Stimulated activated CD8-positive, alpha-beta memory T cell treated with anti-CD3 and anti-CD28 coated beads, Interleukin-4, amount 100 ng/mL, for 4 hours (primary cell): ENCODE measurements at places on chromosomes 2 and 18.

- DNase-seq = no peak
Observed at GRCh38 chr2:111122631-111123421, 2.1 kb downstream of the BCL2L11 start.

- DNase-seq = no peak
Observed at GRCh38 chr2:155310589-155310988, 612.1 kb downstream of the KCNJ3 start.

GRCh38 chr2:9250091-9250490 is 43.5 kb downstream of the ASAP2 start:
- no peak for DNase-seq

GRCh38 chr18:30446605-30447004 is 595.9 kb downstream of the DSC3 start:
- no peak for DNase-seq

GRCh38 chr2:223563462-223563861 is 38.7 kb downstream of the SCG2 start:
- no peak for DNase-seq

- no peak for DNase-seq
Observed at GRCh38 chr18:2855560-2856350, 8.9 kb downstream of the EMILIN2 start.

DNA sequence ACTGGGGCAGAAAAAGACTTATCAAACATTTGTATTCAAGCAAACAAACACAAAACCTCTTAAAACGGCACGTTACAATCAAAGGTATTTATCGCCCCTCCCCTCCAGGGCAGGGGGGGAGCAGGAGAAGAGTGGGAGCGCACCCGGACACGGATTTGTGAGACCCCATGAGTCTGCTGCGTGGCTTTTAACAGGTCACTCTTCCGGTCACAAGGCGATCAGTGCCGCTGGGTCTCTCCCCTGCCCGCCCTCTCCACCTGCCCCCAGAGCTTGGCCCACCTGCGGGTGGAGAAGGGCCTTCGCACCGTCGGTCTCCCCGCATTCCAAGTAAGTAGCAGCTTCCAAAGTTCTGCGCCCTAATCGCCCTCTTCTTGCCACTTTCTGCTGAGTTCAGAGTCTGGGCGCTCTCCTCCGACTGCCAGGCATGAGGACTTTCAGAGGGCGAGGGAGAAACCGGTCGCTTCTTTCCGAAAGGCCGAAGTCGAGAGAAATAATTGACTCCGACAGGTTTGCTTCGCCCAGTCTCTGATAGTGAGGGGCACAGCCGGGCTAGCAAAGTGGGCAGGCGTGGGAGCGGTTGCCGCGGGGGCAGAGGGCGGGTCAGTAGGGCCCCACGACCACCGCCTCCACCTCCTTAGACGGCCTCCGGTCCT is 800 bp downstream of the RPRM start:
- no peak for DNase-seq

GRCh38 chr2:97267411-97268074 is 154.6 kb downstream of the ANKRD36 start:
- DNase-seq = no peak

DNA sequence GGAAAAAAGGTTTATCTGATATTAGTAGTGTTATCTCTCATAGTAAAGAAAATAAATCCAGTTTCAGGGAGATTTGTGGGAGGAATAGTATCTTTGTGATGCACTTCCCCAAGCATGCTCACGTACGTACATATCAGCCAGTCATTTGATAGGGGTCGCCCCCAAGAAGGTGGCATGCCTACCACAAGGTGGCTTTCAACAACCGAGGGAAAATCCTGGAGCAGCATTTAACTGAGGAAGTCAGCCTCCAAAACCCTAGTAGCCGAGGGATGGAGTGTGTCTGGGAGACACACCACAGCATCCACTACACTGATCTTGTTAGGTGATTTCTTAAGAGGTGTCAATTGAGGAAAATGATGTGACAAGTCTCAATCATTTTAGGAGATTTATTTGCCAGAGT is 623.9 kb downstream of the NYAP2 start:
- no peak for DNase-seq
